ENCODE measurements at places on chromosomes 4 and X.

GRCh38 chrX:27591938-27592337 is 1.8 kb downstream of the DCAF8L2 start:
- DNase-seq: no peak

GRCh38 chrX:64994131-64994798 is 18.0 kb upstream of the ZC4H2 start:
- DNase-seq: no peak

GRCh38 chr4:38177641-38178391 is 217.6 kb downstream of the PTTG2 start:
- DNase-seq: peak; percentile 61

GRCh38 chrX:132442691-132443090 is 46.1 kb downstream of the MBNL3 start:
- DNase-seq: no peak

DNA sequence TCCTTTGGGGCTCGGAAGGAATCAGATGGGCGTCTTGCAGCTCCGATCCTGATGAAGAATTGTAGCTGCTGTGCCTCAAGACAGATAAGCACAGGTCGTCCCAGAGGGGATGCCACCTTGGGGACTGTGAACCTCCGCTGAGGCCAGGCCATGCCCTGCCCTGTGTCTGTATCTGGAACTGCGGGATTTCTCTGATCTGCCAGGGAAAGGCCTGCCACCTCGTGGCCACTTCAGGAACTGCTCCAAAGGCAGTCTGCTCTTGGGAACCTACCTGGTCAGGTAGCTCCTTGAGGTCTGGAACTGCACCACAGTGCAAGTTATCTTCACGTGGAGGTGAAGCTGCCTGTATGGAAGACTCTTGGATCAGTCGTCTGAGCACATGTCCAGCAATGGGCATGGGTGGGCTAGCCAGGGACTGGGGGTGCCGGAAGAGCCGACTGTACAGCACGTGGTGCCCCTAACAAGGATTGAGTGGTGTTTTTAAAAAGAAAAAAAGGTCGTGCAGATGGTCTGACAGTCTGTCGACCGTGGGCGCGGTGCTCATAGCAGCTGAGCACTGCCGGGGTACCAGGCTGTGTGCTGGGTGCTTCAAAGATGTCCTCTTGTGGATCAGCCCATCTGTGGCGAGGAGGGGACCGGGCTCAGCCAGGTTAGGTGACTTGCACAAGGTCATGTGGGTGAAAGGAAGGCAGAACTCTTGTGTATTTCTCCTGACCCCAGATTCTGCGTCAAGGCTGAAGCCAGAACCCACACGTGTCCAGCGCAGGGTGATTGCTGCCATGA is 3.1 kb upstream of the GRPEL1 start:
- peak; percentile 84 for DNase-seq

GRCh38 chrX:37904833-37905232 is 57.5 kb upstream of the DYNLT3 start:
- DNase-seq: no peak

DNA sequence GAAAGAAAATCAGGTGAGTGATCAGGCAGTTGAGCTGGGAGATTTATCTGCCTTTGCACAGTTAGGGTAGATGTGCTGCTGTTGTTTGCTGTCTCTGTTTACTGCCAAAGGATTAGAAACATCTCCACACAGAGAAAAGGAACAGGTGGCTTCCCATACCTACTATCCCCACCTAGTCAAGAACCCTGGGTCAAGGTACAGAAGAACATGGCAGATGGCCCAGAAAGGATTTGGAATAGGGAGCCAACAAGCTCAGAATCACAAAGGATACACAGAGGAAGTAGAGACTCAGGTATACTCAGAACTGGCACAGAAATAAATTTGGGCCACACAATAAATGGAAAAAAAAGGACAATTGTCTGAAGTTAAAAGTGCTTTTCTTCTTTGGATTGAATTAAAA is 64.3 kb downstream of the TIGD2 start:
- no peak for DNase-seq

DNA sequence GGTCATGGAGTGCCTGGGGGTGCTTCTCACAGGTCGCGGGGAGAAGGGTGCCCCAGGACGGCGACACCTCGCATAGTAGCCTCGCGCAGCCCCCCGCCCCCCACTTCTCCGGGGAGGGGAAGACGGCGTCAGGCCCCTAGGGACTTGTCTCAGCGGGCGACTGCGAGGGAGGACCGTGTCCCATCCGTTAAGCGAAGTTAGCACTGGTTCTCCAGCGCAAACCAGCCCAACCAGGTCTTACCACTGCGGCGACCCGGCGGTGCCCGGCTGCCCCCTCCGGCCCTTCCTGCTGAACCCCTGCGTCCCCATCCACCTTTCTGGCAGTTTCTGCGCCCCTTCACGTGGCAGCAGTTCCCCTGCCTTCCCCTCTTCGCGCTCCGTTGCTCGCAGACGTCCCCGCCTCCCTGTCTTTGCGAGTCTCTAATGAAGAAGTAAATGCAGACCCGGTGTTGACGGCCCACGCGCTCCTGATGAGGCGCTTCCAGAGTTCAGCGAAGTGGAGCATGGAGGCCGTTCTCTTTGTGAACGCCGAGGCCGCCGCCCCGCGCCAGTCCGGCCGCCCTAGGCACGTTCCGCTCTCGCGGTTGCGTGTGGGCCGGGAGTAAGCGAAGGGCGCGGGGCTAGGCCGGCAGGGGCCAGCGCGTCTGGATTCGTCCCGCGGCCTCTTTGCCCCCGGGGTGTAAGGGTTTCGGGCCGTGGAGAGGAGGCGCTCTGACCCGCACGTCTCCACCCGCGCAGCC is 3.0 kb downstream of the SLIT2 start:
- DNase-seq: no peak

- DNase-seq: peak; percentile 44
These were observed 34.1 kb upstream of the HHIP start for GRCh38 chr4:144611850-144612249.

DNA sequence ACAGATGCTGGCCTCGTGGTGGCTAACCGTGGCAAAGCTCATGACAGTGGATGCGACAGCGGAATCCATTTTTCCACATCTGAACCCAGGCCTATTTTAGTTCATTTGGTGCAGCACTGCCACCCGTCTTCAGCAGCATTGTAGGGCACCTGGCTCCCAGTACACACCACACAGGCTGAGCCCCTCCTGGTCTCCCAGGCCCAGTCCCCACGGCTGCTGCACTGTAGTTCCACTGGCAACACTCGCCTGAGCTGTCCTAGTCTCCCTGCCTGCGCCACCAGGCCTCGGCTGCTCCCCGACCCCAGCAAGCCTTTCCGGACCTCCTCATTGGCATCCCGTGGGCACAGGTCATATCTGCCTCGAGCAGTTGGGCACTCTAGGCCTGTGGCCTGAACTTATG is 76.2 kb downstream of the MTMR1 start:
- DNase-seq: no peak

Measured in dorsolateral prefrontal cortex (tissue), 122 donors.